ENCODE measurements at places on chromosomes 2 and 18.

DNA sequence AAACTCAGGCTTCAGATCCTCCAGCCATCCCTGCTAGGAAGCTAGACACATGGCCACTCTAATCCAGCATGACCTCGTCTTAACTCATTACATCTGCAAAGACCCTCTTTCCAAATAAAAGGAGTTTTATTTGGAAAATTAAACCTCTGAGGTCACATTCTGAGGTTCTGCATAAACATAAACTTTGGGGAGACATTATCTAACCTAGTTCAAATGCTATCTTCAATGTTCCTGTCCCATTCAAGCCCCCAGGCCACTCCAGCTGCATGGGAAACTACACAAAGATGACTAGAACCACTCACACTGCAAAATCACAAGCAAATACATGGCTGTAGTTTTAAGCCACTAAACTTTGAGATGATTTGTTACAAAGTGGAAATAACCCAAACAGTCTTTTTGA, 99.0 kb upstream of the RNF152 start:
- DNase-seq, result no peak

GRCh38 chr2:97935719-97936161, 60.0 kb downstream of the TMEM131 start:
- DNase-seq, result no peak

DNA sequence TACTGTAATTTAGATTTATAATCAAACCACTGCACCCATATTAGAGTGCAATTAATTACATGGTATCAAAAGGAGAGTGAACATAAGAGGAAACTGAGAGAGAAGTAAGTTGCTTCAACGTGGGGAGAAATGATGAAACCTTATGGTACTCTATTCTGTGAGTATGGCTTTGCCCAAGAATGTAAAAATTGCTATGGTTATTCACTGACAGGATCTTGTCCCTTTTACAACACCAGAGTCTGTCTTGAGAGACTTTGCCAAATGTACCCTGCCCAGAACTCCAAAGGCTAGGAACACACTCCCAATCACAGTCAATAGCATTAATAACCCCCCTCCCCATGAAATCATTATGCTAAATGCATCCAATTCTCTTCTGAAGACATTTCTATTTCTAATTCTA, 974.8 kb upstream of the POU3F3 start:
- no peak for DNase-seq

- no peak for DNase-seq
Observed at GRCh38 chr18:57792631-57793301, 10.3 kb downstream of the ATP8B1 start.

- no peak for DNase-seq
Observed at GRCh38 chr2:112162341-112162740, 24.2 kb downstream of the FBLN7 start.

GRCh38 chr2:3670376-3670775, 12.4 kb downstream of the ALLC start:
- peak; percentile 20 for DNase-seq

GRCh38 chr2:95578539-95578938, 13.3 kb upstream of the TRIM43 start:
- no peak for DNase-seq

- no peak for DNase-seq
Observed at GRCh38 chr18:36128530-36128870, 640 bp downstream of the SLC39A6 start.

DNA sequence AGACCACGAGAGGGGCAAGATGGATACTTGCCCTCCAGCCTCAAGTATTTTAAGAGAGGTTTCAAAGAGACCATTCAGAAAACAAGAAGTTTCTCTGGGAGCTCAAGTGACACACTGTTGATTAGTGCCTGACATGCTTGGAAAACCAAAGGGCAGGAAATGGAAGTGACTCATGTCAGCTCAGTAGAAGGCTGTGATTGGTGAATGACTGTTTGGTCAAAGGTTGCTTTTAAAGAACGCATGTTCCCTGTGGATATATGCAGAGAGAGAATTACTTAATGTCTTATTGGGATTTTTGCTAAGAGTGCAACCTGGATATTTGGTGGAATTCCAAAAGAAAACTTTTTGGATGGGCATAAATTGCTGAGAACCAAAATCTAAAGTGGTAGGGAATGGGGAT, 549.9 kb downstream of the XIRP2 start:
- no peak for DNase-seq

DNA sequence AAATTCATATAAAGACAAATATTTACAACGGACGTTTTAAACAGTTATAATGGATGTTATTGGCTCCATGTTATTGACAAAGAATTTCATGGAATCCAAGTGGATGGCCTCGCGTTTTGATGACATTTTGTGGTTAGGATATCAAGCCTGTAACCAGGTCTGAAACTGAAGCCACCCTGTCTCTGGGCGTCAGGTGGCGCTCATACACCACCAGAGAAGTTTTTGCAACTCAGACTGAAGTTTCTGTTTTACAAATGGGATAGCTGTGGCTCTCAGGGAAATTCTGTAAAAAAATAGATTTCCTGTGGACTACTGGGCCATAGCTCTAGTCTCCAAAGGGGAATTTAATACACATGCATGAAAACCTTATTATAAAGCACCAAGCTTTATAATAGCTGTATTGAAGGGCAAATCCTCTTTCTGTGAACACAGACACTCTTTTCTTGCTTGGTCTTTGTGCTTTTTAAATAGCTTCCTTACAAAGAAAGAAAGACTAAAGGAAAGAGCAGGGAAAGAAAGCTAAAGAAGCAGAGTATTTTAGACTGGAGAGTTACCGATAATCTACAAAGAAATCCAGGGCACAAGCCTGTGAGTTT, 86.7 kb downstream of the C18orf54 start:
- DNase-seq, result no peak

DNA sequence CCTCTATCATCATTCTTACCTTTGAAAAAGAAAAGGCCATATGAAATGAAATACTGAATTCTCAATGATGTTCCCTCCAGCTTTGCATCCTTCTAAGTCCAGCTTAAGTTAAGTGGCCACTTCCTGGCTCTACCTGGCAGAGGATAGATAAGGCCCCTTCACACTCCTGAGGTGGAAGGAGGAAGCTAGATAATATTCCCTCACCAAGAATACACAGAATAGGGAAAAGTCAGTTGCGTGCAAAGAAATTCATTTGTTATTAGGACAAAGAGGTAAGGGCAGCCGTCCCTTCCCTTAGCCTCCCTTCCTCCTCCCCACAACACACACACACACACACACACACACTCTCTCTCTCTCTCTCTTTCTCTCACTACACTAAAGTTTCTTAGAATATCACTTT, 37.5 kb downstream of the OLA1 start:
- DNase-seq, result no peak

DNA sequence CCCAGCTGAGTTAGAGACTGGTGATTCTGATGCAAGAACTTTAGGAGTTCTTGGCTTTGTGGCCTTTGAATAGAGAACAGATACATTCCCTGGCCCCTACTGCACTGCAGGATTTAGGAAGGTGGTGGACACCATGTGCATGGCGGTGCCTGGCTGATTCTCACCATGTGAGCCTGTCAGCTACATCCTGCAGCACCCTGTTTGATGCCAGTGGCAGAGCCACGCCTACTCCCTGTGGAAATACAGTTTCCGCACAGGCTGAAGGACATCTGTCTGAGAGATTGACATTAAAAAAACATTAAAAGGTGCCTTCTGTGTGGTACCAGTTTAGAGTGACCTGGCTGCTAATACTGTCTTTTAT, 50.0 kb downstream of the KCNE4 start:
- no peak for DNase-seq

DNA sequence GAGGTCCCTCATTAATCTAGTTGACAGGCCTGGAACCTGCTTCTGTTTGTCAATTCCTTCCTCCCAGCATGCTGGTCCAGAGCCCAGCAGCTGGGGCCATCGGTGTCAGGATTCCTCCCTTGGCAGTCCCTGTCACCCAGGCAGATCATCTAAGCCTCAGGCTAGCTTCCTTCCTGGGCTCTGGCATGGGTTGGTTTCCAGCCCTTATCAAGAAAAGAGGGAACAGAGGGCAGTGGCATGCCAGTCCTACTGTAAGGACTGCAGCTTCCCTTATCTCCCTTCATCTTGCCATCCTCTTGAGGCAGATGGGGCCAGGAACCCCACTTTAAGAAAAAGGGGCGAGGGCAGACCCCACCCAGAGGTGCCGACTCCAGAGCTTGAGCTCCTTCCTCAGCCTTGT, 10.9 kb upstream of the KCNK3 start:
- DNase-seq, result no peak
